IPS DF 19.7 (cell line): ENCODE measurements at places on chromosomes 6 and 20.

DNA sequence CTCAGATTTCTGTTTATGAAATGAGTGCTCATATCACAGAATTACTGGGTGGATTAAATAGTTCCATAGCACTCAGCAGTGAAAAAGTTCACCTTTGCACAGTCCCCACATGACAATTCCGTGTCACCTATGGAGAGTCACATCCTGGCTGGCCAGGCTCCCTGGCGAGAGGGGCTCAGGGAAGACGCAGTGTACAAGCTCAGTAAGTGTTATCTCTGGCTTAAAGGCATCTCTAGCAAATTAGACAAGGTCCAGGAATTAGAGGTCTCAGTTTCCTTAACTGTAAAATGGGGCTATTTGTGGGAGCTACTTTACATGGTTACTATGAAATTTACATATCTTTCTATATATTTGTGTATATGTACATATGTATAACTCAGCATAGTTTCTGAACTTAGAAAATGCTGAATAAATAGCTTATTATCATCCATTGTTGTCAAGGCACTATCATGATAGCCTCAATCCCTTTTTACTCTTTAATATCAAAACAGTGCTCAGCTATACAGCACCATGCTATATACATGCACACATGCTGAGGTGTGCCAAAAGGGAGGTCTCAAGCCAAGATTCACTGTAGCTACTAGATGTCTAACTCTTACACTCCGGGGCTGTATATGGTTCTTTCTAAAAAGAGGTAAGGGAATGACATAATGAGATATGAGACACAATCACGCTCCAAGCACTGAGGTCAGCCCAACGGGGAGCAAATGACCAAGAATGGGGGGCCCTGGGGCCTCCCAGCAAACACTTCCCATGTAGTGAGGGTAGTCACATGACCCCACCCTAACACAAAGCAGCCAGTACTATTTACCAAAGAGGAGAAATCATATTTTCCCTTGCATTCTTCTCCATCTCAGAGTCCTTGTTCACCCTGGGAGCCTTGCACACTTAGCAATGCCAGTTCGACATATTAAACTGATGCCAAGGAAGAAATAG, 59.4 kb downstream of the SLC22A23 start:
- no peak for DNase-seq

DNA sequence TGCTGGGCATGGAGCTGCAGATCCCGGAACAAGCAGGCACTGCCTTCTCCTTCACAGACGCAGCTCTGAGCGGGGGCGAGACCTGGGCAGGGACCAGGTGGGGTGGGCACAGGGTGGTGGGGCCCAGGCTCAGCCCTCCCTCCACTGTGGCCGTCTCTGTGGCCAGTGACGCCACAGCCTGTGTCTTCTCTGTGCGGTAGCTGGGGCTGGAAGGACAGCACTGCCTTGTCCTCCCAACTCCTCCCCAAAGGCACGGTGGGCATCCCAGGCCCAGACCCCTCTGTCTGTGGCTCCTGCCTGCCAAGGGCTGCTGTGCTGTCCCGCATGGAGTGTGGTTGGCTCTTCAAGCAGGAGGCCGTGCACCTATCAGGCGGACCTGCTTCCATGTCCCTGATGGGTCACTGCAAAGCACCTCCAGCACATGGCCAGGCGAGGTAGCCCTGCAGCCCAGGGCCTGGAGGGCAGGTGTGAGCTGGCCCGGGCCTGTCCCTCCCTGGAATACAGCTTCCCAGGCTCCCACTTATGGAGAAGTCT, 14.8 kb upstream of the TNFRSF6B start:
- no peak for DNase-seq

GRCh38 chr6:111550195-111550594, 55.5 kb downstream of the TRAF3IP2 start:
- no peak for DNase-seq

GRCh38 chr6:15945593-15946159, 183.2 kb upstream of the MYLIP start:
- DNase-seq, result no peak

DNA sequence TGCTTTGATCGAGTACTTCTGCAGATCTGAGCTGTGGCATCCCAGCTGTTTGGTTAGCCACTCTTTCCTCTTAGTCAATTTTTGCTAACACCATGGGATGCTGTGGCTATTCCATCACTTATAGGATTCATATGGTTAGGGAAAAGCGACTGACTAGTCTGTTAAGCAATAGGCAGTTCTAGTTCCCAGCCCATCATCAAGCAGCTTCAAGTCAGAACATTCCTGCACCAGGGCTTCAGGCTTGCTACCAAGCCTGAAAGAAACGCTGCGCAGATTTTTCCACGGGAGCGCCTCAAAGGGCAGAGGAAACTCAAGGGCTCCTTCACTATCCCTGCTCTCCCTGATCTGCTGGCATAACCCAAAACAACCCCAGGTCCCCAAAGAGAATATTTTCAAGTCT, 159.8 kb upstream of the SUPT3H start:
- DNase-seq, result no peak

GRCh38 chr6:12866422-12867029, 150.0 kb downstream of the PHACTR1 start:
- no peak for DNase-seq

DNA sequence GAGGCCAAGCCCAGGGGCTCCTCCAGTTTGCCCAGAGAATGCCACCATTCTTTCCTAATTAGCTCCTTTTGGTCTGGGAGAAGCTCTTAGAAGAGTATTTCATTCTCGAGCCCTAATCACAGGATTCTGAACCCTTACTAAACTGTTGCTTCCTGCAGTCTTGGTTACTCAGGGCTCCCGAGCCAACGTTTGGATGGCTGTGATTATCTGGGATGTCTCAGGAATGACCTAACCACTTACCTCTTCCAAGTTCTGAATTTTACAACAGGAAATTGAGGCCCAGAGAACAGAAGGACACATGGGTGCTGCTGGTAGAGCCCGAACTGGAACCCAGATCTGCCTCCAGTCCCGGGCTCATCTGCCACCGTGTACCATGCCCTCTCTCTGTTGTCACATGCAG, 22.2 kb upstream of the PNPLA1 start:
- no peak for DNase-seq

DNA sequence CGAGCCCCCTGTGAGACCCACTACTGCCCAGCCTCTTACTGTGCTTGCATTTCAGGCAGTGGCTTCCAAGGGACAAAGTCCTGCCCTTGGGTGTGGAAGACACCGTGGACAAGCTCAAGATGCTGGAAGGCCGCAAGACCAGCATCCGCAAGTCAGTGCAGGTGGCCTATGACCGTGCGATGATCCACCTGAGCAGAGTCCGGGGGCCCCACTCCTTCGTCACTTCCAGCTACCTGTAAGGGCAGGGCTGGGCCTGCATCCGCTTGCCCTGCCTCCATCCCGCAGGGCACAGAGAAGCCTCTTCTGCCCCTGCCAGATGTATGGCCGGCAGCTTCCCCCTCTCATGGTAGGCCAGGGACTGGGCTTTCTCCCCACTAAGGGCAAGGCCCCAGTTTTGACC, 33.8 kb downstream of the BRPF3 start:
- DNase-seq, result no peak

DNA sequence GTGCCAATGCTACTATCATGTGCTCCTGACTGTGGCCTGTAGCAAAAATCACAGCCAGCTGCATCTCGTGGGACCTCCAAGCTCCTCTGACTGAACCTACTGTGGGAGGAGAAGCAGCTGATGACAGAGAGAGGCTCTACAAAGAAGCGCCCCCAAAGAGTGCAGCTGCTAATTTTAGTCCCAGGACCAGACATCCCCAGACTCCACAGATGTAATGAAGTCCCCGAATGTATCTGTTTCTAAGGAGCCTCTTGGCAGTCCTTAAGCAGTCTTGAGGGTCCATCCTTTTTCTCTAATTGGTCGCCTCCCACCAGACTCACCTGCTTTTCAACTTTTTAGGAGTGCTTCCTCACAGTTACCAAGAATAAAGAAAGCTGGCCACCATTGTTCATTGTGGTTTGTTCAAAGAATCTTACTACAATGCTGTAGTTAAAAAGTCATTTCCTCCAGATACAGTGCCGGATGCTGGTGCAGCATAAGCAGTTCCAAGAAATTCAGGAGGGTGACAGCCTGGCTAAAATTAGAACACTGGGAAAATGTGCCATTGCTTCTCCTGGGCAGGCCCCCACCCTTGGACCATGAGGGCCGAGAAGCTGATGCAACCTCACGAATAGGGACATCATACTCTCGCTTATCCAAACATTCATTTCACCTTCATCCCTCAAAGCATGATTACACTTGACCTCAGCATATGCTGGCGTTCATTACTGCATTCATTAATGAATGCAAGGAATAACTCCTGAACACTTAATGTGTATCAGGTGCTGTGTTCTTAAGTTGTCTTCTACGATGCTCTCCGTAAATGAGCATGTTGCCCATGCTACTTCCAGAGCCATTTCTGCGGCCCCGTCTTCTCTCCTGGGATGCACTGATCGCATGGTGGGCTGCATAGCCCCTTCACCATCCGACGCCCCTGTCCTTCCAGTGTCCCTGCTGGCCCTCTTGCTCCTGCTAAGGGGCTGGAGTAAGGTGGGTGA, 66.4 kb downstream of the LY86 start:
- DNase-seq, result no peak

GRCh38 chr6:121730616-121731015, 295.2 kb downstream of the GJA1 start:
- no peak for DNase-seq

GRCh38 chr6:35036828-35037663, 104.1 kb downstream of the TCP11 start:
- DNase-seq, result no peak

GRCh38 chr6:53500095-53500494, 44.8 kb downstream of the GCLC start:
- DNase-seq, result no peak

DNA sequence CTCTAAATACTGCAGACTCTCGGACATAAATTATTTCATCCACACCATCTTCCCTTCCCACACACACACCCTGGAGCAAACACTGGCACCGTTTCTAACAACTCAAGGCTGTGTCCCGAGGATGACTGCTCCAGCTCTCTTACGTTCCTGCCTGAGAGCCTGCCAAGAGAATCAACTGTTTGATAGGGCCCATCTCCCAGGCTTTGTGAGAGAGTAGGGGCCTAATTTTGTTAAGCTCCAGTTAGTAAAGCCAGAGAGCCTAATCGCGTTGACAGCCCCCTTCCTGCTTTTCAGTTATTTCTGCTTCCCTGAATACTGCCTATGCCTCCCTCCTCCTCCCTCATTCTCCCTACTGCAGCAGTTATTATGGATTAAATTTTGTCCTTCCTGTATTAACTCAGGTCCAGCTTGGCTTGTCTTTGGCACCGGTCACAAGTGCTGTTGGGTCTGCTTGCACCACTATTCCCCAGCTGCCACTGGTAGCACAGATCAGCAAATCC, 118.1 kb upstream of the TMEM181 start:
- no peak for DNase-seq

DNA sequence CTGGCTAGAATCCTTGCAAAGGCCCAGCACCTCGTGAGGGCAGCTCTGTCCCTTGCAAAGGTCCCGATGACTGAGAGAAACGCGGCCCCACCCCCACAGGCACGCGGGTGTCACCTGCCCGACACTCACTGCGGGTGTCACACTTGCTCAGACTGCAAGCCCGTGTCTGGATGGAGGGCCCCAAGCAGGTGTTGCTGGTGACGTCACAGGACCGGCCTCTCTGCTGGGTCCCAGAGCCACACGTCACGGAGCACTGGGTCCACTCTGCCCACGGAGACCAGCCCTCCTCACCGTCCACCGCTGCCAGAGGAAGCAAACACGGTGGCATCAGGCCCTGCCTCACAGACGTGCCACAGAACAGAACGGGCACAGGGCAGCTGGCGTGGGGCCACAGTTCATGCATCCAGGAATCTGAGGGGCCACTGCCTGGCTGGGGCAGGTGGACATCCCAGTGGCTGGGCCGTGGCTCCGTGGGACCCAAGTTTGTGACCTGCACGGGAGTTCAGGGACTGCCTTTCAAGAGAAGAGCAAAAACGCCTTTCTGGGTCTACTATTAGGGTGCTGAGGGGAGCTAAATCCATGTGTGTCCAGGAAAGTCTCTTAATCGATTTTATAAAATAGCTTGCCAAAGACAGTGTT, 16.0 kb downstream of the THBS2 start:
- DNase-seq, result no peak

- no peak for DNase-seq
Measured at GRCh38 chr20:59026904-59027740, 5.0 kb downstream of the ATP5F1E start.

GRCh38 chr20:57619051-57619831, 985 bp downstream of the ZBP1 start:
- DNase-seq, result no peak

DNA sequence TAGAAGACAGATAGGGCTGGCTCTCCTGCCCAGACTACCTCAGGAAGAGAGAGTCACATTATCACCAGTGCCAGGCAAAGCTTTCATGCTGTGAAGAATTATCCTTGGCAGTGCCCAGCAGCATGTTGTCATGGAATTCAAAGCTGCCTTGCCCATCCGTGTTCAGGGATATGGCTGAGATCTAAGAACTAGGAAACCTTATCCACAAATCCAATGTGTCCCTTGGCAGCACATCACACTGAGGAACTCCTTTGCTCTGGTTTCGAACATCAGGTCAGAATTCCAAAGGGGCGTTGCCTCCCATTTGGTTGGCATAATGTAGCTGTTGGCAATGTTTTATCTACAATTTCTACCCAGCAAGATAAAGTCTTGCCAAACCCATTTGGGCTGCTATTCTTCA, 52.7 kb downstream of the ADGRF1 start:
- no peak for DNase-seq

DNA sequence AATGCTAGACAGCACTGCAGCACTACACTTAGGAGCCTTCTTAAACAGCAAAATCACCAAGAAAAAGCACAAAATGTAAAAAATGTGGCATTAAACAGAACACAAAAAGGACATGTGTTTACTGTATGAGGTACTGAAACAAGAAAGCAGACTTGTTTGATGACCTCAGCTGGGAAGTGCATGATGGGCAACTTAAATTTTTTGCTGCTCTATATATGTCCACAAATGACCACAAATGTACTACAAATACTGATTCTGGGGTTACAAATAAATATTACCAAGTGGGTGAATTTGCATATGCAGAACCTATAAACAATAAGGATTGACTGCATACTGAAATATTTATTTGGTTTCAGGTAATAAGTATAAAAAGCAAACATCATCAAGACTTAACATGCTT, 13.1 kb downstream of the RAB23 start:
- DNase-seq, result no peak

- DNase-seq, result no peak
Measured at GRCh38 chr20:41111578-41111951, 25.8 kb upstream of the PLCG1 start.

DNA sequence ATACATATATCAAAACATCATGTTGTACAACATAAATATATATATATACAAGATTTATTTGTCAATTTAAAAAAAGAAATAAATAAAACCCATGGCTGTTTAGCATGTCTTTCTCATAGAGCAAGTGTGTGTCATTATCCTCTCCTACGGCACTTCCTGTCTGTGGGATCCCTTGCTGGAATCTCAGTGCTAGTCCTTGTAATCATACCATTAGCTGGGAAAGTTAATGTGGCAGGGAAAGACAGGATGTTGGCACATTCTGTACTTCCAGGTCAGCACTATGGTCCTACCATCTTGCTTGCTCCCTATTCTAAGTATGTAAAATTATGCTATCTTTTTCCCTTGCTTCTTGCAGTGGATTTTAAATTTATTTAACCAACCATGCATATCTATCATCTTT, 9.5 kb upstream of the SLC17A3 start:
- DNase-seq, result no peak
